ENCODE measurements at places on chromosomes 16 and 17.
A peak's percentile ranks its signal among the peaks of the same experiment; 100 is the strongest.

- DNase-seq = no peak
These were observed 15.9 kb downstream of the HSD17B2 start for GRCh38 chr16:82050909-82051357.

GRCh38 chr16:88345721-88346560, 36.8 kb upstream of the ZNF469 start:
- DNase-seq = no peak

DNA sequence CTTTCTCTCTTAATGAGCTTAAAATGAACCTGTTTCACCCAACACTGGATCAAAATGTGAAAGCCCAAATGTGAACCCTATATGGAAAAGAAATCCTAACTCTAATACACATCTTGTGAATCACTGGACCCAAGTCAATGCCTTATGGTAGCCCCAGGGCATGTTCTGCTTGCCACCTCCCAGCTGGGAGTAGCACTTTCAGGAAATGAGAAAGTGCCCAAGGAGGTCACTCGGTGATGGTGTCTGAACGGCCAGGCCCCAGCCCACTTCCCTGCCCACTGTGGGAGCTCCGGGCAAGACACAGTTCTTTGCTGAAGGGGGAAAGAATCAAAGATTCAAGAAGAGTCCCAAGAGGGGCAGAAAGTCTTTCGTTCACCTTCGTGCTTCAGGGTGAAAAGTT, 46.1 kb downstream of the GTF3C1 start:
- no peak for DNase-seq

DNA sequence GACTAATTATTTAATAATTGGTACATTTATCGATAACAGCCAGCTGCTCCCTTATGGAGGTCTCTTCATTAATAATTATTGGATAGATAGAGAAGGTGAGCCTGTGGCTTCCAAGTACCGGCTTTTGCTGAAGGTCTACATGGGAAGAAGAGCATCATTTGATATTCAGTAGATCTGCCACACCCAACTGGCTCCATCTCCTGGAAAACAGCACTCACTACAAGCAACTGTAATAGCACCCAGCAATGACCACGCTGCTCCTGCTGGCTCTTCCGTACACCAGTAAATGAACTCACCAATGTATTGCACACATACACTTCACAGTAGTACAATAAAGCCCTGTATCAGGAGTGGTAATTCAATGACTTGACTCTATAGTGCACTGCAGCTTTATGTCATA, 19.5 kb downstream of the MARVELD3 start:
- peak; percentile 50 for DNase-seq

DNA sequence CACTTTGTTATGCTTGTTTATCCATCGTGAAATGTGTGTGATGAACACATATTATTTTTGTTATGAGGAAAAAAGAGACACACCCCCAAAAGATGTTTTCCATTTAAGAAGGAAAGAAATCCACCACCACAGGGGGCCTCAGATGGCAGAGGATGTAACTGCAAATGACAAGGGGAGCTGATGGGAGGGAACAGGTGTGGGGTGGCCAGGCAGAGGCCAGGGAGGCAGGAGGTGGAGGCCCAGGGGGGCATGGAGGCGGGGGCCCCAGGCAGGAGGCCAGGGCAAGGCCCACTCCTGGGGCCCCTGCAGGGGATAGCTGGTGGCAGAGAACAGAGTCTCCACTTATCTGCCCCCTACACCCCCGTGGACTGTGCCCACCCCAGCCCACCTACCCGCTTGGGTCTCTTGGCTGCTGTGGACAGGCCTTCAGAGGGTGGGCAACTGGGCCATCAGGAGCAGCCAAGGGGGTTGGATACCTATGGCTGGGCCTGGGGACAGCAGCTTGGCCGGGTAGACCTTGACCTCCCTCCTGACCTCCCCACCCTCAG, 28.0 kb downstream of the PPL start:
- no peak for DNase-seq

DNA sequence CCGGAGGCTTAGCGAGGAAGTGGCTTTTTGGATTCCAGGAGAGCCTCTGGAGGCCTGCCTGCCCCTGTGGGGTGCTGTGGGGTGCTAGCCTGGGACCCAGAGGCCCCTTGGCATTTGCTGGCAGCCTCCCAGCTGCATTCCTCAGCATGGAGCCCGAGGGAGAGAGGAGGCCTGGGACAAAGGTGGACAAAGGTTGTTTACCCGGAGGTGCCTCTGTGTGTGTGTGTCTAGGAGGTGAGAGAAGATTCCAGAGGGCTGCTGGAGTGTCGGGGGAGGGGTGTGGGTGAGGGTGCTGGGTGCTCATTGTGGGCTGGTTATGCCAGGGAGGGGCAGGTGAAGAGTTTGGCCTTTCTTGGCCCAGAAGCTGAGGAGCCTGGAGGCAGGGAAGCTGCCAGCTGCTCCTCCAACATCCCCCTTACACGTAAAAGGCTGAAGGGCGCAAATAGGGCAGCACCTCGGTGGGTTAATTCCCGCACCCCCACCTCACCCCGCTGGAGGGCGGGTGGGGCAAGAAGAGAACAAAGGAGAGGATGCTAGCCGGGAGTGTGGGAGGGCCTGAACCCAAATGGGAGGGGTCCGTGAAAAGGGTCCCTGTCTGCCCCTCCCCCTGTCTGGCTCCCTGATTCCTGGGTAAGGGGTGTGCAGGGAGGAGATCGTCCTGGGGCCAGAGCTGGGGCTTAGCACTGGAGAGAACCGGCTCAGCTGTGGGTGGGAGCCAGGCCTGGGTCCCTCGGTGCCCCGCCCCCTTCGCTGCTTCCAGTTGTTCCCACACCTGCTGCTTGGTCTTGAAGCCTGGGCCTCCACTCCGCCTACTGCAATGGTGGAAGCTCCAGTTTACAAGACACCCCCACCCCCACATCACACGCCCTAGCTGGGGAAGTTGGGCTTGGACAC, 9.9 kb downstream of the HEXIM2 start:
- DNase-seq = no peak

- no peak for DNase-seq
These were observed 40.2 kb upstream of the CHMP6 start for GRCh38 chr17:80951121-80952090.

DNA sequence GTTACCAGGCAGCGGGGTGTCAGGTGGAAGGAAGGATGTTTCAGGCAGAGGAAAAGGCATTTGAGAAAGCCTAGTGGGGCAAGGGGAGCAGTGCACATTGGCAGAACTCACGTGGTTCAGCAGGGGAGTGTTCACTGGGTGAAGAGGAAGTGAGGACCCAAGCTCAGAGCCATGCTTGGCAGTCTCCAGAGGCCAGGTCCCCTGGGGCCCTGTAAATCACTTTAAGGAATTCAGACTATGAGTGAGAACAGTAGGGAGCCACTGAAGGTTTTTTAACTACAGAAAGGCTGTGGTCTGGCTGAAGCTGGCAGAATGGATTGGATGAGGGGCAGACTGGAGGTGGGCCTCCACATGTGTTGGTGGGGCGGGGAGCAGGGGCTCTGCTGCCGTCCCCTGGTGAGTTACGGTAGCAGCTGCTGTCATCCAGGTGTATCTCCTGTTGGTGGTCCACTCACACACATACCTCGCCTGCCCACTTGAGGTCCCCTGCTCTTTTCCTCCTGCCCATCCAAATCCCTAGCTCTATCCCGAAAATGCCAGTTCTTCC, 5.1 kb downstream of the CLEC16A start:
- peak; percentile 73 for DNase-seq

All from common myeloid progenitor, CD34-positive (primary cell).